Caudate nucleus (tissue), 63 donors: ENCODE measurements at places on chromosomes 16 and 17.

DNA sequence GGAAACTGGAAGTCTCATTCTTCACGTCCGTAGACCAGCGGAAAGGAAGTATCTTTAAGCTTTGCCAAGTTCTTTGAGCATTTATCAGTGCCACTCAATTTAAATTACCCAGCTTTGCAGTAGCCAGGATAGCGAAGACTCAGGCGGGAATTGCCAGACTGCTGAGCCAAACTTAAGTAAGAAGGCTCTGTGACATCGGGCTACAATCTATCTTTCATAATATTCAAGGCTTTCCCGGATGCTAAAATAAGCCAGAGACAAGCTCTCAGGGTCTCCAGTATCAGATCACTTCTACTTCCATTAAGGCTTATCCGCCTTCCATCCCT is 436 bp upstream of the BRIP1 start:
- no peak for DNase-seq

DNA sequence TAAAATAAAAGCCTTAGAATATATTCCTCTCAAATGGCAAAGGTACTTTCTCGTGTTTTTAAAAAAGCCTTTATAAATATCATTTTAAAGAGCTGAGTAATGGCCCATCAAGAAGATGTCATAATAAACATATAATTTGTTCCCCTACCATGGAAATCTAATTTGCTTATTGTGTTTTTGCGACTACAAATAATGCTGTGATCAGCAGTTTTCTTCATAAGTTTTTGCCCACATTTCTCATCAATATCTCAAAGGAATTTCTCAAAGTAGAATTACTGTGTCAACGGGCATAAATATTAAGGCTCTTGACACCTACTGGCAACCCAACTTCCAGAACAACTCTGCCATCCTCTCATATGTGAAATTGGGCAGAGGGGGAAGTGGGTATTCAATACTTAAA is 17.5 kb downstream of the ZNF18 start:
- DNase-seq = no peak

- DNase-seq = peak; percentile 38
Observed at GRCh38 chr17:27569257-27569722, 61.7 kb upstream of the LGALS9 start.

DNA sequence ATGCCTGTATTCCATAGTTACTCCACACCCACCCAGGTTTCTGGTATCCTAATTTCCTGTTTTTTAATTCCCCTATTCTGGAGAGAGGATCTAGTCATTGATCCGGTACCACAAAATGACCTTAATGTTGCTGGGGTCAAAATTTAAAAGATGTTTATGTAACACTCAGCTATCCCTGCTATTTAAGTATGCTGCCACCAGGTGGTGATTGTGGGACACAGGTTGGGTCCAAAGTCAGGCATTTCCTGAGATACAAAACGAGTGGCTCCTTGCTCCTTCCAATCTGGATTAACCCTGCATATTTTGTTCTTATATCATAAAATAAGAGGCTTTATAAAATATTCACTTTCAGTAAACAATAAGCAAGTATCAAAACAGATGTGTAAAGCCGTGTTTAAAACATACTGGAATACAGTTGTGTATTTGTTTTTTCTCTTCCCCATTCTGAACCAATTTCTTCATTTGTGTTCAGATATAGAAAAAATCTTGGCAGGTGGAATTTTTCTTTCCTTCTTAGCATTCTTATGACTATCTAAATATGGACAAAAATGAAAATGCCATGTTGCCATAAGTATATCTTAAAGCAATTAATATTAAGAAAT is 16.3 kb downstream of the HS3ST4 start:
- no peak for DNase-seq

DNA sequence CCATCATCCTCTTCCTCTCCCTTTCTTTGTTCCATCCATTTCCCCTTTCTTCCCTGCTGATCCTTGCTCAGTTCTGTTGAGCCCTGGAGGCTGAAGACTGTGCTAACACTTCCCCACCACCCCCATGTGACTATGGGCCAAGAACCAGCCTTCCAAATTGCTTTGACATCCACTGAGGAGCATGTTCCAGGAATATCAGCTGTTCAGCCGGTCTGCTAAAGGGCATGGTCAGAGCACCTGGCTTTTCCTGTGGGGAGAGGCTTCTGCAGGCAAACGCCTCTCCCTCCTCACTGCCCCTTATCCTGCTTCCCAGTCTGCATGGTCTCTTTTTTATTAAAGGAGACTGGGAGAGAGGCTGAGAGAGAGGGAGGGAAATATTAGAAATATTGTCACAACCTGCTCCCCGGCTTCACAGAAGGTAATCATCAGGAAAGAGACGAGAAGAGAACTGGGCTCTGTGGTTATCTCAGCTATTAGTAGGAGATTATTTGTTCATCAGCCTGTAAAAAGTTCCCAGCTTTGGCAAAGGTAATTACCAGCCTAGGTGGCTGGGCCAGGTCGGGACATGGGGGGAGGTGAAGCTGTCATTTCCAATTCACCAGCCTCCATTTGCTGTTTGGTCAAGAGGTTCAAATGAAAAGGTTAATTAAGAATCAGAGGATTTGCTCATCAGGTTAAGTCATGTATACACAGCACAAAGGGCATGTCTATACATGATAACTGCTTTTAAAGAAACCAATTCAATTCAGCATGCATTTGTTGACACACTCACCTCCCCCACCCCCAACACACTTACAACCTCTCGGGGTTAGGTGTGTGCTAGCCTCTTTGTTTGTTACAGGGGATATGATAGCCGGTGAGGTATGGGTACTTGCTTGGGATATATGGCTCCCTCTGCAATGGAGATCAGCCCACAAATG is 83.7 kb upstream of the CRHR1 start:
- DNase-seq = no peak

GRCh38 chr16:85982563-85982939 is 83.6 kb downstream of the IRF8 start:
- DNase-seq = no peak
